ENCODE measurements at places on chromosomes 1 and 21.
A peak's percentile ranks its signal among the peaks of the same experiment; 100 is the strongest.

DNA sequence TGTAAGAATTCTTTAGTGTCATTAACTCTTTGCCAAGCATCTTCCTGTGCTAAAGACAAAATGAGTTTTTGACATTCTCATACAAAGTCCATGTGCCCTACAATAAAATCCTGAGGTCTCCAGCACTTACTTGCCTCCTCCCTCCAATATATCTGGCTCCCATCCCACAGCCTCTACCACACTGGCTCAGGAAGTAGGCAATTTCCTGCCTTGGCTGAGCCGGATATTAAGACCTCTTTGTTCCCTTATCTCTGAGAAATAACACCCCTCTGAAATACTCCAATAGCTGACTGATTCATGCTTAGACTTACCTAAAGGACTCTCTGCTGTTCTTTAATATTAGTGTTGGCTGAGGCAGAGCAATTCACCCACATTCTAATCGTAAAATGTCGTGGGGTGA is 37.6 kb upstream of the GORAB start:
- DNase-seq: no peak

DNA sequence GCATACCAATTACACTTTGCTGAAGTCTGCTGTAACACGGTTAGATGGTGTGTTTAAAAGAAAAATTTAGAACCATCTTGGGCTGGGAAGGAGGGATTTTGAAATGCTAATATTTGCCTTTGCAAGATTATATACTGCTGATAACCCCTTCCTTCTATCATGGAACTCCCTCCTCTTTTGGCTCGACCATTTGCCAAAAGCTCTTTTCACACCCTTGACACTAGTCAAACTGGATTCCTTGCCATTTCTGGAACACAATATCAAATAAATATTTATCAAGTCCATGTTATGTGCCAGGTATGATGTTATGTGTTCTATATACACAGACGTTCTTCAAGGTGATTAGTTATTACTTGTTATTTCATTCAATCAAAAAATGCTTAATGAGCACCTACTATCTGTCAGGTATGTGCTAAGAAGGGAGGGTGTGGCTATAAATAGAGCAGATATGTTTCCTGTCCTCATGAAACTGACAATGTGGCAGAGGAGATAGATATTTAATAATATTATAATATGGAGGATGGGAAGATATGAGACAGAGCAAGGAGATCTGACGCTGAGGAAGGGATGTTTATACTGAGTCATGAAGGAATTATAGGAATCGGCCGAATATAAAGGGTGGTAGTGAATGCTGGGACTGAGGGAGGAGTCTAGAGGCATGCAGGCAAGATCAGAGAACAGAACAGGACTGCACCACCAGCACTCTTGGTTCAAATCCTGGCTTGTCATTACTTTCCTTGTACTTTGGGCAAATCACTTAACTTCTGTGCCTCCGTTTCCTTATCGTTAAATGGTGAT is 16.1 kb upstream of the XPR1 start:
- DNase-seq: no peak

DNA sequence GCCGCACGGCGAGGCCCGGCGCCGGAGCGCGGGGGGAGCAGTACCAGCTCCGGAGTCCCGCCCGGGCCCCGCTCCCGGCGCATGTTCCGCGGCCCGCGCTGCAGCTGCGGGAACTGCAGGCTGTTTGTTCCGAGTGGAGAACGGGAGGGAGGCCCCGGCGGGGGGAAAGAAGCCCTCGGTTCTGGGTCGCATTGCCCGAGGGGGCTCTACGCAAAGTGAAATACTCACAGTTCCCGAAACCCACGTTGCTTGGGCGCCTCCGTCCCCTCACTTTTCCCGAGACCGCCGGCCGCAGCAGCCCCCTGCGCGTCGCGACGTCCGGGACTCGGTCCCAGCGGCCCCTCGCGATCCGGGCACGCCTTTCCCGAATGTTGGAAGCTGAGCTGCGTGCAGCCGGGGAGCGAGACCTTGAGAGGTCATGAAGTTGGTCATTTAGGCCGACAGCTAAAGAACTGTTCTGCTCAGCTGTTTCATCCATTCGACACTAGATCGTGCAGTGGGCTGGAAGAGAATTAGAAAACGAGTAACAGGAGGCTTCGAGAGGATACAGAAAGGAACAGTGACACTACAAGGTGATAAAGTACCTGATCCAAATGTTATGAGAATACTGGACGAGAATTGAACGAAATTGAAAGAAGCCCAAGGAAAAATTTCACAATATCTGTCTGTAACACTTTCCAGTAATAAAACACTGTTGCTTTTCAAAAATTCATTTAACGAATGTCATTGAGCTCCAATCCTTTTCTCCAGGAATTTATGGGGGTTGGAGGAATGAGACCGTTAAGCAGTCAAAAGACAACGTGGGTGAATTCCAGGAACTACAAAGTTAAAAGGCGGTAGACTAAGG is 657 bp upstream of the LIN9 start:
- DNase-seq: peak; percentile 16

- DNase-seq: no peak
Measured at GRCh38 chr1:188089461-188089860, 1260.7 kb downstream of the PLA2G4A start.

- no peak for DNase-seq
Measured at GRCh38 chr1:64111787-64112186, 91.6 kb upstream of the UBE2U start.

DNA sequence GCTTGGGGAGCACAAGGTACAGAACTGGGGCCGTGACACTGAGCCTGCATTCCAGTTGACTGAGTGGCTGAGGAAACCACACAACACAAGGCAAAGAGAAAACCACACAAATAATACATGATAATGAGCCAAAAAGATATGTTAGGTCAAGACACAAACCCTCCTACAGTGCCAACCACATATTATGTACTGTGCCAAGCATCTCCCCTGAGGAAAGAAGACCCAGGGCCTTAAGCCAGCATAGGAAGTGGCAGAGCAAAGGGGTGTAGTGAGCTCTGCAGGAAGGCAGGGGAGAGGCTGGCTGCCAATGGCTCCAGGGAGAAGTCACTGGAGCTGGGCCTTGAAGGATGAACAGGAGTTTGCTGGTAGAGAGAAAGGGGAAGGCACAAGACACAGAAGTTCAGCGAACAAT is 28.2 kb downstream of the CTNNBIP1 start:
- no peak for DNase-seq

- no peak for DNase-seq
Measured at GRCh38 chr1:25987951-25988350, 9.9 kb downstream of the PAFAH2 start.

DNA sequence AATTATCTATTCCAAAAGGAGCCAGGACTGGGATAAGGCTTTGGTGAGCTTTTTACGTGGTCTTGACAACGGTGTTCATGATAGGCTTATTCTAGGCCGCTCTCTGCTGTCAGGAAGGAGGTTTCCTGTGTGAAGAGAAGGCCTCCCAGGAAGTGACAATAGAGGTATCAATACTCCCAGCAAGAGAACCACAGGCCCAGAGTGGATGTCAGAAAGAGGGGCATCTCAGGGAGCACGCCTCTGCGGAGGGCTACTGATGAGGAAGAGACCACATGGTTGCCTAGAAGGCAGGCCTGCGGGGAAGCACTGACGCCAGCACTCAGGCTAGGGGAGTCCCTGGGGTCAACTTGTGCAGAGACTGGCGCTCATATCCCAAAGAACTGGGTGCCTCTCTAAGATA is 60.4 kb downstream of the ITPKB start:
- DNase-seq: peak; percentile 37

- DNase-seq: no peak
Measured at GRCh38 chr1:186240436-186240835, 134.6 kb downstream of the TPR start.

DNA sequence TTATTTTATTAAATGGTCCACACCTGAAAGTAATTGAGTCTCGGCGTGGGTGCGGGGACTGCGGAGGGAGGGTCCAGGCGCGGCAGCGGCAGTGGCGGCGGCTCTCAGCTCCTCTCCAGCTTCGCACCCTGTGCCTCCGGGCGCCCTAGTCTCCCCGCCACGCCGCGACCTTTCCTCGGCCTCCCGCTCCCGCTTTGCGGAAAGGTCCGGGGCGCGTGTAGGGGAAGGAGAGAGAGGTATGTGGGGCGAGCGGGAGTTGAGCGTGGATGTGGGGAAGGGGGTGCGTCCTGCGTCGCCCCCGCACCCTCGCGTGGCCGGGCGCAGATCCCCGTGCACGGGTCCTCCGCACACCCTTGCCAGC is 13.4 kb upstream of the ALX3 start:
- no peak for DNase-seq

DNA sequence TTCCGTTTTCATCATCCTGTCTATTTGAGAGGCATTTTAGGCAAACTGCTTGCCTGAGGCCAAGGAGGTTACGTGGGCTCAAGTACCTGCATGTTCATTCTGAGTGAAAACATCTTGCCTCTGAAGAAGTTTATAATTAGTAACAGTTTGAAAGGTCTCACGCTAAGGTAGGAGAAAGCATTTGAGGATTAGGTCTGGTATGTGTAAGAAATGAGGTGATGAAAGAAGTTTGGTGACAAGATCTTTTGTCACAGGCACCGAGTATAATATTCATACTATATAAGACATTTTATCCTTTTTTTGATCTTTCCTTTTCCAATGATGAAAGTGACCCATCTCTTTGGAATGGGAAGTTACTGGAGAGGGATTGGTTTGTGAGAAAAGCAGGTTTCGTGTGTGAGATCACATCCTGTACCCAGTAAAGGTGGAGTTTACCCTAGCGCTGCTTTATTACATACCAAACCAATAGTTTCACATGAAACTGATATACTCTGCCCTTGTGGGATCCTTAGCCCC is 98.7 kb upstream of the PDC start:
- no peak for DNase-seq

DNA sequence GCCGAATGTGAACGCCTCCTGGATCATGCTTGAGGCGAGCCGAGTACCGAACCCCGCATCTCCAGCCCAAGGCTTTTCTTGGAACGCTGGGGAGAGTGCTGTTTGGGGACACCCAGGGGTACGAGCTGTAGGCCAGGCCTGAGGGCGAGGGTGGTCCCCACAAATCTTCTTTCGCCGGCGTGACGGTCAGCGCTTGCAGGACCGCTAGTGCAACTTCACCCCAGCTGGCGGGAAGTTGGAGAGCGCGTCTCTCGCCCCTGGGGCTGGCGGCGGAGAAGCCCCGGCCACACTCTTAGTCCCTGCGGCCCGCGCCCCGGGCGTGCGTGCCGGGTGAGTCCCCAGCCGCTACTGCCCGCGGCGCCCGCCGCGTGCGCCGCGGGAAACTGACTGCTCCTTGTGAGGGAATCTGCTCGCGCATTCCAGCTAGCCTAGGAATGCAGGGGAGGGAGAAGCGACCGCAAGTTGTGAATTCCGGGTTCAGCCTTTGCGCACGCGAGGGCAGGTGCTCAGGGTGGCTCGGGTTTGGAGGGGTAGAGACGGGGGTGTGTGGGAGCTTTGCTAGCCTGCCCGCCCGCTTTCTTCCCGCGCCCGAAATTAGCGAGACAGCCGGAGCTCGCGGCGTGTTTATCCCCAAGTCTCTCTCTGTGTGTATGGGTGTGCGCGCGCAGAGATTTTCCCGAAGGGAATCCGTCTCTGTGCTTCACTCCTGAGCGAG is 884 bp downstream of the LHX4 start:
- DNase-seq: no peak

- no peak for DNase-seq
Measured at GRCh38 chr1:236027104-236027503, 37.8 kb downstream of the NID1 start.

- DNase-seq: no peak
Measured at GRCh38 chr1:183414365-183414764, 3.8 kb downstream of the NMNAT2 start.

DNA sequence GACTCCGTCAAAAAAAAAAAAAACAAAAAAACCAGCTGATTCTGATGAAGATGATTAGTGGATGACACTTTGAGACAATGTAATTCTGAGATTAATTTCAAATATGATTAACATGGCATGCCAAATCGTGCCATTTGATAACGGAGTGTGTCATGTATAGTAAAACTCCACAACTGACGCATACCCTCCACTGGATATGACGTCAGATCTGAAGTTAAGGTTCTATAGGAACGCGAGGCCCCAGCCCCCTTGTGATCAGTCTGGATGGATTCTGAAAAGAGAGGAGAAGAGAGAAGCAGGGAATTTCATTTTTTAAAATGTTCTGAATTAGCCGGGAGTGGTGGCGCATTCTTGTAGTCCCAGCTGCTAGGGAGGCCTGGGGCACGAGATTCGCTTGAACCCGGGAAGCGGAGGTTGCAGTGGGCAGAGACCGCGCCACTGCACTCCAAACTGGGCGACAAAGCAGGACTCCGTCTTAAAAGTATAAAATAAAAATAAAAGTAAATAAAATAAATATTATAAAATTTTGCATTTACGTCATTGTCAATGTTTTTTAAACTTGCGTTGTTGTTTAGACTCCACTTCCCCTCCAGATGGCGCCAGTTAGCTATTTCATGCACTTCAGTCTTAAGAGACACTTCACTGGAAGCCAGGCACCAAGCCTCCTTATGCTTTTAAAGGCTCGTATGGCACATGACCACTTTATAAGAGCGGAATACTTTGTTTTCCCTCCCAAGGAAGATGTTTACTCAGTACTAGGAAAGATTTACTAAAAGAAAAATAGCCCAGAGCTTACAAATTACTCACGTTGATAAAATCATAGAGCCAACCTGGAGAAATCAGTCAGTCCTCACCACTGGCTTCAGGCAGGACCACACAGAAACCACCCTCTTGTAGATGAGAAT is 65.5 kb downstream of the UBE2U start:
- peak; percentile 69 for DNase-seq

GRCh38 chr1:94332952-94333351 is 85.2 kb upstream of the ABCD3 start:
- DNase-seq: no peak

DNA sequence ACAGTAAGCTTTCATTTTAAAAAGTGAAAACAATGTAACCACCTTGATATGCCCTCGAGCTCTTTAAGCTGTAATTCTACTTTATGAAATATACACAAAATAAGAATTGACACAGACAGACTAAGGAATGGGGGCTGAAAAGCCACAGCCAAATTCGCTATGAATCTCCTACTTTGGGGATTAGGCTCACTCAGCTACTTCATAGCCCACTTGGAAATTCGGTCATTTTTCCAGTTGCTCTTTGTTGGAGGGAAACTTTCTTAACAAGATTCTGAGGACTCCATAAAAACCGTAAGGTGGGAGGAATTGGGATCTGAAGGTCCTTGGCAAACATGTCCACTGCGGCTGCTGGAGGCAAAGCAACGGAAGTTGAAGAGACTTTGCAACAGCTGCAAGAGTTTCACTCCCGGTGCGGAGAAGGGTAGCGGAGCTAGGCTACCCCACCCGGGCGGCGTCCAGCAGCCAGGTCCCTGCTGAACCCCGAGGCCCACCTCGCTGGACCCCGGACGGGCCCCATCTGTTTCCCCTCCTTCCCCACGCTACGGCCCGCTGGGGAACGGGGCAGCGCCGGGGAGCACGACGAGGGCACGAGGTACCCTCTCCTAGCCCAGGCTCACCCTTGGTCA is 634 bp downstream of the MYCBP start:
- no peak for DNase-seq

DNA sequence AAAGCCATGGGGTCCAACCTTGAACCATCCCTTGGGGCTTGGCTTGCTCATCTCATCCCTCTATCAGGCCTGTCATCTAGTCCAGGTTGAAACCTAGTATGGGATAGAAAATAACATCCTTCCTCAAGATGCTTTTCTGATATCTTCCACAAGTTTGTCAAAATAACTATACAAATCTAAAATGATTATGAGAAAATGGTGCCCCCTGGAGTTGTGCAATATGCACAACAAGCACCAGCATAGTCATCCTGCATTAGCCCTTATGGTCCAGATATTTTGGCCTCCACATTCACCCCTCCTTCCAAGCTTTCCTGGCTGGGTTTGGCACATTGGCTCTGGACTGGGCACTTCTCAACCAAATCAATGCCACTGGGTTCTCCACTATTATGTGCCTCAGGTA is 101.2 kb downstream of the TBX19 start:
- no peak for DNase-seq

- no peak for DNase-seq
Measured at GRCh38 chr1:184039126-184039525, 1.6 kb upstream of the COLGALT2 start.
